ENCODE measurements at places on chromosomes 6 and 20.
A peak's percentile ranks its signal among the peaks of the same experiment; 100 is the strongest.

DNA sequence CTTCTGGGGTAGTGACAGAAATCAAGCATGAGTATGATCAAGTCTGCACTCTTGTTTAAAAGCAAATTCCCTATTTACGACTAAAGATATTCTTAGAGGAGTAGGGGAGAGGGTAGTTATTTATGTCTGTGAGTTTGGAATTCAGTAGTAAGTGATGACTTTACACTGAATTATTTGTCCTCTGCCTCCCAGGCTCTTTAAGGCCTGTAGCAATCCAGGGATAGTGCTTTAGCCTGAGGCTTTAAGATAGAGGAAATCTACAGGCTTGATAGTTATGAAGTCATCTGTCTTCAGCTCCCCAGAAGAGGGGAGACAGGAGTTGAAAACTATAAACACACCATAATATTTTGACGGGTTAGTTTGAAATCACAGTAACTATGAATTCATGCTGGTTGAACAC is 664.5 kb downstream of the EPM2A start:
- DNase-seq: no peak

DNA sequence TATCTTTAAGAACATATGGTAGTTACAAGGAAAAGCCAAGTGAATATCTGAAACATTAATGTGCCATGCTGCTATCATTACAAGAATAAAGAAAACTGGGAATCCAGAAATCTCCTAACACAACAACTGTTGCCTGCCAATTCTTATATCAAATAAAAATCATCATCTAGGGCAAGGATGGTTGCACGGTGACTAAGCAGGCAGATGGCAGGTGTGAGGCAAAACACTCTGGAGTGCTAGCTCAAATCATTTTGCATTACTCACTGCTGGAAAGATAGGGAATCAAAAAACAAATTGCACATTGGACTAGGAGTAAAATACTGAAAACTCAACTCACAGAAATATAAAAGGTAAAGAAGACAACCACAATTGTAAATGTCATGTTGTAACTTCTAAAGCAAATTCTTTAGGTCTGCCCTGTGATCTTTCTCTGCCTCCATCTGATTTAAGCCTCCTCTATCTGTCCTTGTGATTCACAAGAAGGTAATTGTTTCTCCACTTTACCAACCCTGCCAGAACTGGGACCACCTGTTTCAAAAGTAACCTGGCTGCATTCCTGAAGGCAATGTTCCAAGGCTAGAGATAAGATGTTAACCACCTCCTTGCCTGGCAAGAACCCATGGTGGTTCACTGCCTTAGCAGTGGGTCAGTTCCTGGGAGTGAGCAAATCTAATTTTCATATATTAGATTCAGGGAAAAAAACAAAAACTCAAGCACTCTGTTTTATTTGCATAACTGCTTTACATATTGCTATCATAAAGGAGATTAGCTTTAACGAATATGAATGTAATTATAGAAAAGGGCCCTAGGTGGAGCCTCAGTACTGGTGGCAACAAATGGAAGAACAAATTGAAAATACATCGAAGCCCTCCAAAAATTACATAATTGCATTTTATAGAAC is 33.1 kb upstream of the LCA5 start:
- no peak for DNase-seq

- DNase-seq: no peak
Observed at GRCh38 chr20:23106271-23106851, 20.2 kb upstream of the CD93 start.

DNA sequence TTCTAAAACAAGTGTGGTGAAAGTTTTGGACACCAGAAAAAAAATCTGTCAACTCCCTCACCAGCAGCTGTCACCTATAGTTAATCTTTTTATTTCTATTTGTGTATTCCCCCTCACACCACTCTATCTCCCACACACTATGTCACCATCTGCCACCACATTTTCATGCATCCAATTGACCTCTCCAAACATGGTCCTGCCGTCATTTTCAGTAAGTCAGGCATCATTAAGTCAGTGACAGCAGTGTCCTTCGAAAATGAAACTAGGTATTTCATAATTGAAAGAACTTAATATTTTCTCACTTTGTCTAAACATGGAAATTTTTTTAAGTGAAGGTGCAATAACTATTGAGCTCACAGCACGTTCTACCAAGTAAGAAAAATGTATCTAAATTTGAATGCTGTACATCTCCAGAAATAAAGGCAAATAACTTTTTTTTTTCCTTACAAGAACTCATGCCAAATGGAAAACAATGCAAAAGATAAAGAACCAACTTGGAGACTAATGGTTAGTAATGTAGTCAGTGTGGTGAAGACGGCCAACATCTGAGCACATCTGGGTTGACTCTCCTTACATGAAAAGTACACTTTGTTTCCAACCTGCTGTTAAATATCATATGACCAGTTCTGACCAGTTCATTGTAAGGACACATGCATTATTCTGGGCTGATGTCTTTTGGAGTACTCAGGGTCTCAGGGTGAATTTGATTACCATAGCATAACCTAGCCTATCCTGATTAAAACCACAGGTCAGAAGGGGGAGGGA is 623.3 kb upstream of the MANEA start:
- no peak for DNase-seq

GRCh38 chr20:36036688-36037087 is 68.3 kb downstream of the CNBD2 start:
- DNase-seq: no peak

DNA sequence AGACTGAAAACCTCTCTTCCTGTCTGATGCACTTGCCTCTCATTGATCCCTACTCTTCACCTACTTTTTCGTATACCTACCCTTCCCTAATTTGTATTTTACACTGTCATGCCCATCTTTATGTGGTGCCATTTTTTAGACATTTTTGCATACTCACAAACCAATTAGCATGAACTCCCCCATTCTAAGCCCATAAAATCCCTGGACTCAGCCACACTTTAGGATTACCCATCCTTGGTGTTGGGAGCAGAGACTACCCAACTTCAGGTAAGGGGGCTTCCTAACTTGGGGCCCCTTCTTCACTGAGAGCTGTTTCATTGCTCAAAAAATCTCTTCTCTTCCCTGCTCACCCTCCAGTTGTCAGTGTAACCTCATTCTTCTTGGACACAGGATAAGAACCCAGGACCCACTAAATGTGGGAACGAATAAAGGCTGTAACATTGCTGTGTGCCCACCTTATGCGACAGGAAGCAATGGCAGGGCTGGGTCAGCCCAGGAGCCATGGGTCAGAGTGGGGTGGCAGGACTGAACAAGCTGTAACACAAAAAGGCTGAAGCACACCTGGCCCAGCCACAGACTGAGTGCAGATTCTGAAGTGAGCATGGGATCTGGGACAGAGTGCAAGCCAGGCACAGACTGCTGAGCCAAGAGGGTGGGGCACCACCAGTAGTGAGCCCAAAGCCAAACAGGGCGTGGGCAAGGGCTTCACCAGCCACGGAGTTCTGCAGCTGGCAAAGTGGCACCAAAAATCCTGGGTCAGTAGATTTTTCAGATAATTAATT is 789.1 kb upstream of the HS3ST5 start:
- no peak for DNase-seq

- no peak for DNase-seq
Observed at GRCh38 chr6:15332446-15332845, 86.6 kb downstream of the JARID2 start.

DNA sequence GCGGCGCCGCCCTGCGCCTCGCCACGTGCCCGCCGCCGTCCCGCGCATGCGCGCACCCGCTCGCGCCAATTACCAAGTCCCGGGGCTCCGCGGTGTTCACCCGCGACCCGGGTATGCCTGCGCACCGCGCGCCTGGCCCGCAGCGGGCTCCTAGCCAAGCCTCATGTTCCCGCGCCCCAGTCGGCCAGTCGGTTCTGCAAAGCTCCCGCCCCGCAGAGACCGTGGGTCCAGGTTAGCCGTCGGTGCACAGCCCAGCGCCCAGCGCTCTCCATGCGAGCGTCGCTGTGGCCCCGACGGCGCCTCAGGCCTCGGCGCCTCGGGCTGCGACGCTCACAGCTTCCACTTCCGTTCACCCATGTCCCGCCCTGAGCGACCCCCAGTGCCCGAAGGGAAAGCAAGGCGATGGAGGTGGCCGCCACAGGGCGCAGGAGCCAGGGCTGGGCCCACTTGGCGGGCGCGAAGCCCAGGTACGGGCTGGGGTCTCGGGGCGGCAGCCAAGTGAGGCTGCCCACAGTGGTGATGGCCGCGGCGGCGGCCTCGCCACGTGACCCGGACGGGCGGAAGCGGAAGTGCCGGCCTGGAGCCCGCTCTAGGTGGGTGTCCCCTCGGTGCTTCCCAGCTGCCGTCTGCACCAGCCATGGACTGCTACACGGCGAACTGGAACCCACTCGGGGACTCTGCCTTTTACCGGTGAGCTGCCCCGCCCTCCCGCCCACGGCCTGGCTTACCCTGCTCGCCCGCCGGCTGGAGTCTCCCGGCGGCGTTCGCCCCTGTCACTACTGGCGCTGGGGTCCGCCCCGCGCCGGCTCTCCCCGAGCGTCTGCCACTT is at the start of the genes PCED1A and VPS16:
TSS of gene PCED1A (minus strand) at position 518 of the 829 bp plus-strand sequence. CDS start 743 bp downstream, outside the sequence.
TSS of gene VPS16 (plus strand) at position 608 of the 829 bp plus-strand sequence. CDS start at position 638, 30 bp downstream.
- DNase-seq: peak; percentile 81

- no peak for DNase-seq
Observed at GRCh38 chr20:17870086-17870740, 98.4 kb downstream of the SNX5 start.

DNA sequence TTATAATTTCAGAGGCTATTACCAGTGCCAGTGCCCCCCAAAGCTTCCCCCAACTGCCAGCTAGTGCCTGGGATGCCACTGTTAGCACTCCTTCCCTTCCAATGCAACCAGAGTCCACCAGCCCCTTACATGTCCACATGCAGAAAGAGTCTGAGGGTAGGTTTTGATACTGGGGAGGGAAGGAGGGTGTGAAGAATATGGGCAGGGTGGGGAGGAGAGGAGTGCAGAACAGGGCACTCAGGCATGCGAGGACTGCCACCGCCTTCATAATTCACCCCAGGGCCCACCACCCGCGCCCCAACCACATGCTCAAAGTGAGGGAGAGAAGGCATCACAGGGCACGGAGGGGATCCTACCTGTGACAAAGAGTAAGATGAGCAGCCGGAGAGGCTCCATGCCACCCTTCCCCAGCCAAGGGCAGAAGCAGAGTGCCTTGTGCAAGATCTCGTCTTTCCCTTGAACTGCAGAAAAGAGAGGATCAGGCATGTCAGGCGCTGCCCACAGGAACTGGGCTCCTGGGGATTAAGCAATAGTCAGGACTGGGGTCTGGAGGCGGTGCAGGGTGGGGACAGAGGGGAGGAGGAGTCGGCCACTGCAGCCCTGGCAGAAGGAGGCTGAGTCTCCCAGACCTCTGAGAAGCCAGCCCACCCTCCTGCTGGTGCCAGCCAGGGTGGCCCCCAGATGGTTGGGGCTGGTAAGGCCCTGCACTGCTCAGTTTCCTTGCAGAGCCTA is at the start of gene TREM2:
TSS of gene TREM2 (minus strand) at position 430 of the 732 bp plus-strand sequence. CDS start at position 396, 34 bp downstream.
- DNase-seq: no peak

GRCh38 chr6:33957892-33958525 is 154.2 kb upstream of the MLN start:
- DNase-seq: no peak

- no peak for DNase-seq
Observed at GRCh38 chr20:55097621-55098020, 622.2 kb downstream of the DOK5 start.

GRCh38 chr6:105388392-105388791 is 14.5 kb downstream of the PREP start:
- no peak for DNase-seq

DNA sequence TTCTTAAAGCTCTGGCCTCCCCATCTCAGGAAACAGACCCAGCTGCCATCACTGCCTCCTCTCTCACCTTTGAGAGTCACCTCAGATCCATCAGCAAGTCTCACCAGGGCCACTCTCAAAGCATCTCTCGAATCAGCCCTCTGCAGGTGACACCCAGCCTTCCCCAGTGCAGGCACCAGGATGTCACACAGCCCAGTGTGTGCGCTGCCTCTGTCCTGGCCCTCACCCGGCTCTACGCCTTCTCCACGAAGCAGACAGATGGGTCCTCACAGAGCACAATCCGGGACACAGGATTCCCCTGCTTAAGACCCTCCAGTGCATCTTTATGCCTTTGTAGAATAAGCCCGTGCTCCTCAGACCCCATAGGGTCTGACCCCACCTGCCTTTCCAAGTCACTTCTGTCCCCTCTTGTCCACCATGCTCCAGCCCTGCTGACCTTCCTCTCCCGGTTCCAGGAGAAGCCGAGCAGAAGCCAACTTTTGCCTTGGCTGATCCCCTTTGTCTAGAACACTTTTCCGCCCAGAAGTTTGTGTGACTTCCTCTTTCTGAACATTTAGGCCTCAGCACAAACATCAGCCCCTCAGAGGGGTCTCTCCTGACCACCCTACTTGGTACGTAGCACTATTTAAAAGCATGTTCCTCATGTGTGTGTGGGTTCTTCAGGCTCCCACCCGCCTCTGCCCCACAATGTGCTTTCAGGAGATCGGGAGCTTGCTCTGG is 60.2 kb downstream of the PSMG4 start:
- DNase-seq: no peak

- DNase-seq: no peak
Observed at GRCh38 chr6:107805504-107805903, 18.6 kb downstream of the SCML4 start.

DNA sequence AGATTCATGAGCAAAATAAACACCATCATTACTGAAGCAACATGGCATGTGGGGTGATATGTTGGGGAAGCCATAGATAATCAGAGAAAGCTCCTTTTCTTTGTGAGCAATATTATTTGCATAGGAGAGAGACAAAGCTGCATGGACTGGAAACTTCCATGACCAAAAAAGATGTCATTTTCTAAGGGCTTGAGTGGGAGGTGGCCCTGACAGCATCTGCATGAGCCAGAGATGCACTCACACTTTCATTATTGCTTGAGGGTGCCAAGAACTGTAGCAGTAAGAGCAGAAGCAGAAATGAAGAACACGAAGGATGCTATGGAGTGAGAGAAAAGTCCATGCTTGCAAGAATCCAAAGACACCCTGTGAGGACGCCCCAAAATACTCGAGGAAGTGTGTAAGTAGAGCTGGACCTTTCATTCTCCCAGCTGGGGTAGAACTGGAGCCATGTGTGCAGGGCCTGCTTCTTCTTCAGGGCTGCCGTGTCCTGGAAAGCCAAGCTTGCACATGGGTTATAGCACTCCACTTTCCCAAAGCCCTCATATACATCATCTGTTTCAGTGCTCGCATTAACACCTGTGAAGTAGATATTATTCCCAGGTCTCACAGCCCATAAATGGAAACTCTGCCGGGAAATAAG is 851.2 kb downstream of the DHX35 start:
- no peak for DNase-seq

DNA sequence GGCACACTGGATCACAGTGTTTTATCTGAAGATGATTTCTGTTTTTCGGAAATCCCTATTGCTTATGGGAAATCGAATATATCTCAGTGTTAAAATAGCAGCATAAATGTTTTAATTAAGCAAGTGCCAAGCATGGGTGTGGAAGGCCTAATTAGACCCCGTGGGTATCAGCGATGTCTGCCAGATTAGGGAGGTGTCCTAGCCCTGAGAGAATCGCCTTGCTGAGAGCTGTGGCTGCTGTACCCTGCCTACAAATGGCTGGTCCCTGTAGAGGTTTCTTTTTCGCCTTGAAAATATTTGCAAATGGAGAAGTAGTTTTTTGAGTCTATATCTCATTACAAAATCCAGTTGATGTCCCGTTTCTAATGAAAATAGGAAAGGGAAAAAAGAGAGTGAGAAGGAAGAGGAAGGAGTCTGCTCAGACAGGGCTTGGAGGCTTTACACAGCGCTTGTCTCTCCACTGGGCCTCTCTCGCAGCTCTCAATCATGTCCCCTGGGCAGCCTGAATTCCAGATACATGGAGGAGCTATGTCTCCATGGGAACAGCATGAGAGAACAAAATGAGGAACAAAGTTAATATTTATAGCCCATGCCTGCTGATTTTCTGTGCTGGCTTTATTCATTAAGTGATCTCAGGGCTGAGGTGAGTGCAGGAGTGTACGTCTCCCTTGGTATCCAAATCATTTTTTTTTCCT is 35.2 kb upstream of the BCLAF1 start:
- DNase-seq: no peak

- no peak for DNase-seq
Observed at GRCh38 chr6:85552652-85553051, 41.0 kb downstream of the SNX14 start.
